ENCODE measurements at places on chromosomes 2 and 18.

DNA sequence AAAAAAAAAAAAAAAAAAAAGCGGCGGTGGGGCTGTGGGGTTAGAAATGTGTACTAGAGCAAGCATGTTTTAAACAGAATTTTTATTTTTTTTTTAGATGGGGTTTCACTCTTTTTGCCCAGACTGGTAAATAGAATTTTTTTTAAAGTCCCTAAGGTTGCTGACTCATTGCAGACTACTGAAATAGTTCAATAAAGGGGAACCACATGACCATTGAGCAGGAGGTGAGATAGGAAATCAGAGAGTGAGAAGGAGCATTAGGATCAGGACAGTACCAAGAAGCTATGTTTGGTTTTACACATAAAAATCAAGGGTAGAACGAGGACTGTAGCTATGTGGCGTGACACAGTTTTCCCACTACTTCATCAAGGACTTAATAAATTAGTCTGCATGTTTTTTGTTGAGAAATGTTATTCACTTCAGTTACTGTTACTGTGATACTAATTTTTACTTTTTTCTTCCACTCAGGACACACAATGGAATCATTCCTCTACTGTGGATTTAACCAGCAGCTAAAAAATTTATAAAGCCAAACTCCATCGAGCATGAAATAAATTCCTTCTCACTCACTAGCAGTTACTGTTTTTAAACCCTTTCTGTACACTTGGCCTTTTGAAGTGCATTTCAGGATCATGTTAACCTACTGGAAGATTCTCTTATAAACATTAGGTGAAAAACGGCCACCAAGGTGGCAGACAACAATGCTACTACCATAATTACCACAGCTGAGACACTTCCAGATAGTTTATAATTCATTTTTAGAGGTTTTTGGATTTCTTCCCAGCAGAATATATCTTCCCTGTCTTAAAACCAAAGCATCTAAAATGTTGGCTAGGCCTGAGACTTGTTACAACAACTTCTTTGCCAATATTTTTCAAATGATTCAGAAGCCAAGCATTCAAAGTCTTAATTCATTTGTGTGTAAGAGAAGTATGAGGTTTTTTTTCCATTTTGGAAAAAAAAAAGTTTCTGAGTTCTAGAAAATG lies 33.2 kb downstream of the LAMA1 start:
- DNase-seq: no peak

DNA sequence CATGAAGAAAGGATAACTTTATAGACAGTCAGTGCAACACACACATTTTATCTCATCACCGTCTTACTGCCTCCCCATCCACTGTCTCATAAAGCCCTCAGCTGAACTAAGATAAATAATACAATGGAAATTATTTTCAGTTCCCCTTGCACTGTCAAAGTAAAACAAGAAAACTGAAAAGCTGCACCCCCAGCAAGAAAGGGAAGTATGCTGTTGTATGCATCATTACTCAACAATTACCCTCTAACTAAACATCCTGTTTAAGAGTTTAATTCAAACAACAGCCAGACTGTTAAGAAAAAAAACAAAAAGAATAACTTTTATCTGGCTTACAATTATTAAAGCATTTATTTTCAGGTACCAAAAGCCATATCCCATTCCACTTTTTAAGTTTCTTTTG lies 25.0 kb downstream of the MPPE1 start:
- DNase-seq: no peak

DNA sequence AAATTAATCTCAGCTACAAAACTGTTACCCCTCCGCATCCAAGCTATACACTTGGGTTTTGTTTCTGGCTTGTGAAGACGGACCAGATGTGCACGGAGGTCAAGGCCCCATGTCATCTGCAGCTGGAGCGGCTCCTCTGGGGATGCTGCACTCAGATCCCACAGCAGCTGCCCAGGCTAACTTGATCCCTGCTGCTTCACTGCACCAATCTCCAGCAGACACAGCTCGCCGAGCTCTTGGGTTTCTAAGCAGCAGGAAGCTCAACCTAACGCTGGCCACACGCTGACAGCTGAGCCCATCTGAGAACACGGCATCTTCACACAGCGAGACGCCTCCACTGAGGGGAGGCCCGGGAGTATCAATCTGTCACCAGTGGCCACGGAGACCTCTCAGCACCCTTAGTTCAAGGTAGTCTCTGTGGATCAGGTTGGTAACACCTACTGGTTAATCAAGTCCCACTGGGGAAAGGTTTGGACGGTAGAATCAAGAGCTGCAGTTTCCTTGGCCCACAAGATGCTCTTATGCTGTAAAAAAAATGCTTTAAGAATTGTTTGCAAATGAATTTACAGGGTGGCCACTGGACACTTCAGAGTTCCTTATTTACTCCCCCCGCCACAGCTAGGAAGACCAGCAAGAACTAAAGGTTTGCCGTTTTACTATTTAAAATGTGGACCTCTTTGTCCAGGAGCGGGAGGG lies 67.5 kb downstream of the EMILIN2 start:
- no peak for DNase-seq

DNA sequence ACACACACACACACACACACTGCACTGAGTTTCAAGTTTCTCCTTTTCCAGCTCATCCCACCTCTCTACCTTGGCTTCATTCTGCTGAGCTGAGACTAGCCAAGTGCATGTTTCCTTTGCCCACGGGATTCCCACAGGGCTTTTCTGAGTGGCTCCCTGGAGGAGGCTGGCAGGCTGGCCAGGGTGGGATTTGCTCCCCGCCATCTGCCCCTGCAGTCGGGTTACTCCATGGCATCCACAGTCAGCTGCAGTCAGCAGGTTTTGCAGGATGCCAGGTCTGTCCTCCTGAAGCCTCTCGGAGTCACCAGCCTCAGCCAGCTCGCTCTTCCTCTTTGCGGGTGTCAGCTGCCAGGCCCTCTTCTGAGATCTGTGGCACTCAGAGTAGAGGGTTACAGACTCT lies 783.7 kb upstream of the SOX11 start:
- no peak for DNase-seq

- DNase-seq: no peak
Observed at GRCh38 chr18:51568151-51568550, 370.7 kb upstream of the MEX3C start.

- DNase-seq: no peak
Observed at GRCh38 chr2:176844461-176844860, 368.1 kb upstream of the HNRNPA3 start.

DNA sequence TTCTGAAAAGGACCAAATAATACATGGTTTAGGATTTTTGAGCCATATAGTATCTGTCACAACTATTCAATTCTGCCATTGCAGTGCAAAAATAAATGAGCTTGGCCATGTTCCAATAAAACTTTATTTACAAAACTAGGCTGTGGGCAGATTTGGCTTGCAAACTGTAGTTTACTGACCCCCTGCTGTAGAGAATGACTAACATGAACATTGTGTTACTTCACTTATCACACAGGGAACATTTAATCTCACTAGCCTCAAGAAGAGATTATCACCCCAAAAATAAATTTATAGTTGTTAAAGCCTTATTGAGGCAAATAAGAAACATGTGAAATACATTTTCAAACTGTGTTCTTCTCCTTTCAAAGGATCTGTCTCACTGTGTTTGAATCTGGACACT lies 766.2 kb downstream of the MBD2 start:
- no peak for DNase-seq

DNA sequence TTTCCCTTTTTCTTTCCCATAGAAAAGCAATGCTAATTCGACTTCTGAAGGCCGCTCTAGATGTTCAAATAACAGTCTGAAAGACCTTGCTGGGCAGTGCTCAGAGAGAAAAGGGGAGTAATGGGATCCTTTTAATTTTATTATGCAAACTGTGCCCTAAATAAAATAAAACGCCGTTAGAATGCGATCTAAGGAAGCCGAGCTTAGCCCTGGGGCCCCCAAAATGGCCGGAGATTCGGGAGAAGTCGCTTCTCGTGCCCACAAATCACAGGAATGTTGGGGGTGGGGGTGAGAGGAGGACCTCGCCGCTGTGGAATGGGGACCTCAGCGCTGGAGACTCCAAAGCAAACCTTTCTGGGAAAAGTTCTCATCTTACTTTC lies 8.4 kb upstream of the POU3F3 start:
- no peak for DNase-seq

GRCh38 chr2:60505880-60506260 lies 47.6 kb downstream of the BCL11A start:
- DNase-seq: no peak

- DNase-seq: peak; percentile 66
Observed at GRCh38 chr2:128232965-128233789, 85.5 kb downstream of the HS6ST1 start.

DNA sequence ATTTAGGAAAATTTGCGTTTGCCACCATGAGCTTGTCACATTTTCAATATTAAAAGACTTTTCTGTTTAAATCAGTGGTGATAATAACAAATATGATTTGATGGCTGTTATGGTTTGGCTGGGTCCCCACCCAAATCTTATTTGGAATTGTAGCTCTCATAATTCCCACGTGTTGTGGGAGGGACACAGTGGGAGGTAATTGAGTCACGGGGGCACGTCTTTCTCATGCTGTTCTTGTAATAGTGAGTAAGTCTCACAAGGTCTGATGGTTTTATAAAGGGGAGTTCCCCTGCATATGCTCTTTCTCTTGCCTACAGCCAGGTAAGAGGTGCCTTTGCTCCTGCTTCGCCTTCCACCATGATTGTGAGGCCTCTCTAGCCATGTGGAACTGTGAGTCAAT lies 83.4 kb upstream of the RGPD4 start:
- DNase-seq: no peak

DNA sequence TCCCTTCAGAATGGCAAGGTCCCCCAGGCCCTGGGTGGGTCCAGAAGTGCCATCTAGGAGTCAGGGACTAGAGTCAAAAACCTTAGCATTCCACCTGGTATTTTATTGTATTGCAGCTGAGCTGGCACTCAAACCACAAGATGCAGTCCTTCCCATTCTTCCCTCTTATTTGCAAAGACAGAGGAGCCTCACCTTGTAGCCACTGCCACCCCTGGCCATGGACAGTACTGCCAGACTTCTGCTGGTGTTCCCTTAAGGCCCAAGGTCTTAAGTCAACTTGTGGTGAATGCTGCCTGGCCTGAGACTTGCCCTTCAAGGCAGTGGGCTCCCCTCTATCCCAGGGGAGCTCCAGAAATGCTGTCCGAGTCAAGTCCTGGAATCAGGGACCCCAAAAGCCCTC lies 6.9 kb downstream of the UGT1A10 start:
- DNase-seq: peak; percentile 16

DNA sequence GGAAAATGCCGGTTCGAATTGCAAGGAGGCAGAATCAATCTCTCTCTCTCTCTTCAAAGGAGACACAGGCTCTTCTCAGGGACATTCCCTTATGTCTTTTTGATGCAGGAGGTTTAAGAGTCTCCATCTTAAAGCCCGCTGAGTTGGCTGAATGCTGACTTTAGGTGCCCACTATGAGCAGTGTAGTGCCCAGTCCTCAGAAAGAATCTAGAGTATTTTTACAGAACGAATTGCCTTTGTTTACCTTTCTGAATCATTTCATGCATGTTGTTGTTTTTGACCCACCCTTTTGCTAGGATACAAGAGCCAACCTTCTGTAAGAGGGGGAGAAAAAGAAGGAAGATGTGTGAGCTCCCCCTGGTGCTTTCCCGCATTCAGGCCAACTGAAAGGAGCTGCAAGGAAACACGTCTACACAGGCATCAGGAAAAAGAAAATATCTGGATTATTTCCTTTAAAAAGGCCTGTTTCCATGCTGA lies 193.5 kb upstream of the TCF4 start:
- peak; percentile 55 for DNase-seq
